ENCODE measurements at places on chromosomes 7 and 10. TPM values are rescaled to one million over a fixed set of nuclear protein-coding genes. Genes with fewer than 3 reads are reported as not detected.

TAF6 gene
- total RNA-seq: 88.9 TPM

MGAM2 gene
- total RNA-seq: 0.07 TPM

SAMD8 gene
- total RNA-seq: 16.9 TPM

HEPACAM2 gene
- not detected for total RNA-seq

CCZ1 gene
- 86.4 TPM for total RNA-seq

DNA sequence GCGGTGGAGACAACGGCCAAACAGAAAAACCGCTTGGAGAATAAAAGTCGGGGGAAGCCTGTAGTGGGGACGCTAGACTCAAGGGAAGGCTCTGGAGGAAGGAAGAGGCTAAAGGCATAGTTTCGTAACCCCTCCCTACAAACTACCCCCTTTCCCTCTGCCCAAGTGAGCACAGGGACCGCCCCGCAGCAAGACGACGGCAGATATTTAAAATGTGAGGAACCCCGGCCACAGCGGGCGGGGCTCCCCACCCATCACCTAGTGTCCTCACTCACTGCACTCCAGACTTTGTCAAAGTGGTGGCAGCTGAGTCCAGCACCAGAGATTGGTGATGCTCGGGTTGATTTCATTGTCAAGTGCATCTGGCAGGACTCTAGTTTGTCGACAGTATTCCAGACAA, 69.1 kb downstream of the PRKAG2 start:
- no peaks in the 10 kb centered on the region for H3K36me3 ChIP-seq
- no peaks in the 10 kb centered on the region for H3K4me1 ChIP-seq
- H3K27ac ChIP-seq: no peak overlapping the region
- no peak for DNase-seq

DNA sequence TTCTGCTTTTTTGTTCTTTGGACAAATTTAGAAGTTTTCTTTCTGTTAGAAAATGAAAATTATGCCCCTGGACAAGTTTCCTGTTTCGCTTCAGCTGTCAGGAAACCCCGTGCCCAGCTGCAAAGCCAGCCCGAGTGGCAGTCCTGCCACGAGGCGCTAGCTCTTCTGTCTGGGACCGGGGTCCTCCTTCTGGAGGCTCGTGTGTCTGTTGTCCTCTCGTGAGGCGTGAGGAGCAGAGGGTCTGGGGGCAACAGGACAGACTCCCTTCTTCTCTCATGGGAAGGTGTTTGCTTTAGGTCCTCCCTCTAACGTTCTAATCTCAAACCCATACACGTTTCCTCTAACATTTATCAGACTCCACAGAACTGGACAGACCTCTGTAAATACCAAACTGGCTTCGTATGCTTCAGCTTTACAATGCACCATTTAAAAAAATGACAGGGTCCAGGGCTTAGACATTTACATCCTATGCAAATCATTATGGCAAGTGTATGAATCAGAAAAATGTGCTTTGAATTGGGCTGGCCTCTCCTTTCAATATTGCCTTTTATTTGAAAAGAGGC, 184.5 kb upstream of the SHH start:
- no peaks in the 10 kb centered on the region for H3K36me3 ChIP-seq
- no peak overlapping the region for H3K27ac ChIP-seq
- no peaks in the 10 kb centered on the region for H3K27me3 ChIP-seq

DNA sequence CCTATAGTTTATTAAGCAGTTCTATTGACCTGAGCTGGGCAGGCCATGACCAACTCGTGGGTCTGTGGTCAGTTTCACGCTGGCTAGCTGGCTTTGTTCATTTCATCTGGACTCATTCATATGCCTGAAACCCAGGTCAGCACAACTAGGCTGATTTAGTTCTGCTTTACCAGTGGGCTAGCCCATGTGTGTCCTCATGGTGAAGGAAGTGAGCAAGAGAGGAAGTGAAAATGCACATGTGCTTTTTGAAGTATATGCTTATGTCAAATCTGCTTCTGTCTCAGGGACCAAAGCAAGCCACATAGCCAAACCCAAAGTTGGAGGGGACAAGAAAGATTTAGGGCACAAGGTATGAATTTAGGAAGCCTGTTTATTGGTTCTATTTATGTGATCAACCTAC, 154.5 kb downstream of the RNF133 start:
- H3K27me3 ChIP-seq: no peaks in the 10 kb centered on the region
- DNase-seq: no peak
- H3K27ac ChIP-seq: no peak overlapping the region
- H3K4me1 ChIP-seq: no peaks in the 10 kb centered on the region

- H3K27ac ChIP-seq: no peak overlapping the region
- no peaks in the 10 kb centered on the region for H3K4me1 ChIP-seq
- no peak overlapping the region for H3K4me3 ChIP-seq
These were observed 24.4 kb downstream of the ASNS start for GRCh38 chr7:97847791-97848190.

- H3K4me1 ChIP-seq: no peaks in the 10 kb centered on the region
- H3K27me3 ChIP-seq: no peaks in the 10 kb centered on the region
- no peak overlapping the region for H3K4me3 ChIP-seq
These were observed 563.3 kb downstream of the NRG3 start for GRCh38 chr10:82438277-82438676.

Data from neural crest cell (in vitro differentiated cells).